ENCODE measurements at places on chromosomes 2 and 18.

GRCh38 chr2:113268621-113269360 is 9.9 kb downstream of the PAX8 start:
- no peak for DNase-seq

- DNase-seq, result no peak
Observed at GRCh38 chr18:8882632-8883408, 177.5 kb downstream of the MTCL1 start.

DNA sequence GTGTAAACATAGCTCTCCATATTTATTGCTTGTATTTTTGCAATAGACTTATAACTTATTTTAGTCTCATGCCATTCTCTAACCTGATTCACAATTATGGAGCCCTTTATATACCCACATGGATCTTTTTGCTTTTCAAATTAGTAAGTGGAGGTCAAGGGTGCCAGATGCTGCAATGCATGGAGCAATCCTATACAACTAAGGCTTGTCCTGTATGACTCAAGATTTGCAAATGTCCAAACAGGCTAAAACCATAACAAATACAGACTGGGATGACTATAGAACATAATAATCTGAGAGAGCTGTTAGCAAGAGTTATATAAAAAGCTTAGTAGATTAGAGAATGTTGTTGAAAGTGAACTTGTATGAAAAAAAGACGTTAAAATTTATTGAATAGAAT is 690.4 kb upstream of the NRXN1 start:
- DNase-seq, result no peak

DNA sequence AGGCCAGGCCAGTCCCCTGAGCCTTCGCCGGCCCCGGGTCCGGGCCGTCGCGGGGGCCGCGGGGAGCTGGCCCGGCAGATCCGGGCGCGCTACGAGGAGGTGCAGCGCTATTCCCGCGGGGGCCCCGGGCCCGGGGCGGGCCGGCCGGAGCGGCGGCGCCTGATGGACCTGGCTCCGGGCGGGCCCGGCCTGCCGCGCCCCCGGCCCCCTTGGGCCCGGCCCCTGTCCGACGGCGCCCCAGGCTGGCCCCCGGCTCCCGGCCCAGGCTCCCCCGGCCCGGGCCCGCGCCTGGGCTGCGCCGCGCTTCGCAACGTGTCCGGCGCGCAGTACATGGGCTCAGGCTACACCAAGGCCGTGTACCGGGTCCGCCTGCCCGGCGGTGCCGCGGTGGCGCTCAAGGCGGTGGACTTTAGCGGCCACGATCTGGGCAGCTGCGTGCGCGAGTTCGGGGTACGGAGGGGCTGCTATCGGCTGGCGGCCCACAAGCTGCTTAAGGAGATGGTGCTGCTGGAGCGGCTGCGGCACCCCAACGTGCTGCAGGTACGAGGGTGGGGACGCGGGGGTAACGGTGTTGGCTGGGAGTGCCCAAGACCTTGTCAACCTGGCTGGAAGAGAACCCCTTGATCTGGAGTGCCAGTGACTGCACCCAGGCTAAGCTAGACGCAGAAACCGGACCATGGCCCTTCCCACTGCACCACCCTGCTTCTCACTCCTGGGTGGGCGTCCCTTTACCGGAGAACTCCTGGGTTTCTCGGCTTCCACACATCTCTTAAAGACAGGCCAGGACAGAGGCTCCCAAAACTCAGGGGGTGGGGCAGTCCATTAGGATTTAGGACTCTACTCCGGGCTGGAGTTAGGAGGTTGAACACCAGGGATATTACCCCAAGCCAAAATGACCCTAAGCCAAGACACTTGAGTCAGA is 739 bp downstream of the PKDCC start:
- DNase-seq, result no peak

DNA sequence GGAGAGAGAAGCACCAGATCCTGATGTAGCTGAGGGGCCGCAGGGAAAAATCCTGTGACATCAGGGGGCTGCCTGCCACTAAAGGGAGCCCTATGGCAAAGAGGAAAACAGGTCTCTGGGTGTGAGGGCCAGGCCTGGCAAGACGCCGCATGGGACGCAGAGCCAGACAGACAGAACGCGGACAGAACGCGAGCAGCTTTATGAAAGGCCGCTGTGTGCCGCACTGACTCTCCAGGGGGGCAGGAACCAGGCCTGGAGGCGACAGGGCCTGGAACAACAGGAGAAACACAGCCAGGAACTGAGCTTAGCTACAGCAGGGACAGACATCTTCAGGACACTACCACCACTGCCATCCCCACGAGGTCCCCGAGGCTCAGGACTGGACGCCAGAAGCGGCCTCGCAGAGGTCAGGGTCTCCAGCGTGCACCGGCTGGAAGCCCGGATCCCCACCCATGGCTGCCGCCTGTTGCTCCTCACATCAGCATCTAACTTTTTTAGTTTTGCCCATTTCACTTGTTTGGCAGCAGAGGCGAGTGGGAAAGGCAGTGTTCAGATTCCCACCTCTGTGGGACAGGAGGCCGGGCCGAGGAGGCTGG is 131.6 kb downstream of the VAPA start:
- no peak for DNase-seq

DNA sequence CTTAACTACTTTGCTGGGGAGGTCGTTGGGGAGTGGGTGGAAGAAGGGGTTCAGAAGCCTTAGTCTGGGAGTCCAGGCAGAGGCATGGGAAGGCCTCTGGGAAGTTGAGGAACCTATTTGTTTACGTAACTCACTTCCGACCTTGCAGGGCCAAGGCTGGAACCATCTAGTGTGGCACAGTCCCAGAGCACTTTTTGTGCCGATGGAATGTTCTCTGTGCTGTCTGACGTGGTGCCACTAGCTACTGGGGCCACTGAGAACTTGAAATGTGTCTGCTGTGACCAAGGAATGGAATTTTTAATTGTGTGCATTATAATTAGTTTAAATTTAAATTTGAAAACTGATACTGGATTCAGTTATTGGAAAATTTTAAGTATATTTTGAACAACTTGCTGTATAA is 139.7 kb downstream of the FAM161A start:
- no peak for DNase-seq

DNA sequence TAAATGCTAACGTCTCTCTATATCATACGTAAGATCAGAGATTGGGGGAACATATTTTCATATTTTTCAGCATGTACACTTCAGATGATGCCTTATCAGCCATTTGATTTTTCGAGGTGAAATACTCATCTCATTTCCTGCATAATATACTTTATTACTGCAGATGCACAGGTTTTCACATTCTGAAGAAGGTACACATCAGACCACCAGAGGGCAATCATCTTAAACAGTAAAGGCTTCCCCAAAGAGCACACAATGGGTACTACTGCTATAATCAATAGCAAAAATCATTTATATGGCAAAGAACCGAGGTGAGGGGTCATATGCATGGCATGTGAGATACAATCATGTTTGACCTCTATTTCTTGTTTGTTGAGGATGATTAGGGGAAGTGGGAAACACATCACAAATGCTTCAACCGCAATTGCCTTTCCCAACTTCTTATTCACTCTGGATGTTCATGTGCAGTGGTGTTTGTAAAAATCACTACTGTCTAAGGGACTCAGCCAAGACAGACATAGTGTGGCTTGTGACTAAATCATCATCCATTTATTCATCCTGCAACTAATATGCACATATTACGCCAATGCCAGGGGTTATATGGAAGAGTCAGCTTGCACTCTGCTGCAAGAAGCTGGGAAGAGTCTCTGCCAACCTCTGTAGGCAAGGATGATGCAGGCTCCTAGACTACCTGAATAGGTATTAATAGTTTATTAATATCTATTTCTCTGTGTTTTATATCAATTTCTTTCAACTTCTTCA is 118.7 kb downstream of the EPB41L3 start:
- DNase-seq, result peak; percentile 35

- DNase-seq, result no peak
Observed at GRCh38 chr2:76316691-76317090, 606.0 kb upstream of the GCFC2 start.

DNA sequence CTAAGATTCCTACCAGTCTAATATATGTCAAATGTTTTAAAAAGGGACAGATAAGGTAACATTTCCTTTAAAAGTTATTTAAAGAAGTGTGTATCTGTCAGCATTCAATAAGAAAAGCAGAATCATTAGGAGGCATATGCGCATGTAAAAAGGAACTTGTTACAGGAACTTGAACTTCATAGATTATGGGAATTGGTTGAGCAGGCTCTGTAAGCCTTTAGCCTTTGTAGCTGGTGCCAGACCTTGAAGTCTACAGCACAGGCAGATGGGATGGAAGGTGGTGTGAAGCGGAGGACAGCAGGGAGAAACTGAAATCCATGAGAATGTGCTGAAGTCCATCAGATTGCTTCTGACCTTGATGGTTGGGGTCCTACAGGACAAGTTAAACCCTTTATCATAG is 138.3 kb upstream of the ST6GAL2 start:
- DNase-seq, result no peak

- peak; percentile 81 for DNase-seq
Observed at GRCh38 chr2:101419096-101419663, 31.9 kb upstream of the CREG2 start.

- no peak for DNase-seq
Observed at GRCh38 chr2:189298038-189298437, 118.5 kb upstream of the COL5A2 start.

DNA sequence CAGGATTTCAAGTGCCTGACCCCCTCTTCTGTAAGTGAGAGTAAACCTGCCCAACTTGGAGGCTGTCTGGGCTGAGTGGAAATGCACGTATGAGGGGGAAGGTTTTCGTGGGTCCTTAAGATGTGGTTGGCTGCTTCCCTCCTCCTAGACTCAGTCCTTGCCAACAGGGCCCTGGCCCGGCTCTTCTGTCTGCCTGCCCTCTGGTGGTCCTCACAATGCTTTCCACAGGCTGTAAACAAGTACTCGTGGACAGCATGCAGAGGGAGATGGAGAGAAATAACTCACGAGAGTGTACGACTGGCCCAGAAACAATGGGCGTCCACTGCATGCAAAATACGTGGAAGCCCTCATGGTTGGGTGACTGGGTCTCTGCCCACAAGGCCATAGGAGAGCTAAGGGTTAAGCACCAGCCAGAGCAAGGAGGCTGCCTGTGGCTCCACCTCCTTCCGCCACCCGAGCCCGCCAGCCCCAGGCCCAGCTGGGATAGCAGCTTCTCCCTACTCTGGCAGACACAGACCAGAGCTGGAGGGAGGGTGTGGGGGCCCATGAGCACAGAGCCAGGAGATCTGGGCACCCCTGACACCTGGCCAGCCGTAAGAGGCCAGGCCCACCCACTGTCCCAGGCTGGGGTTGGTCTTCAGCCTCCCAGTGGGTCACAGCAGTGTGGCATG is 17.0 kb upstream of the ARHGEF4 start:
- DNase-seq, result peak; percentile 36

DNA sequence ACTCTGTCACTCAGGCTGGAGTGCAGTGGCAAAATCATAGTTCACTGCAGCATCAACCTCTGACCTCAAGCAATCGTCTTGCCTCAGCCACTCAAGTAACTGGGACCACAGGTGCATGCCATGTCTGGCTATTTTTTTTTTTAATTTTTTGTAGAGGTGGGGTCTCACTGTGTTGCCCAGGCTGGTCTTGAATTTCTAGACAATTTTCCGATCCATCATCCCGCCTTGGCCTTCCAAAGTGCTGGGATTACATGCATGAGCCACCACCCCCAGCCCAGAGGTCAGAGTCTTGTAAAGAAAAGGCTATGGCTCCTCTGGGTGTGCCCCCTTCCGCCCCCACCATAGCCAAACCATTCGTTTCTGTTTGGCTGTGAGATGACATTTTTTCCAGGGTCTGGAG is 13.1 kb upstream of the TMBIM1 start:
- no peak for DNase-seq

DNA sequence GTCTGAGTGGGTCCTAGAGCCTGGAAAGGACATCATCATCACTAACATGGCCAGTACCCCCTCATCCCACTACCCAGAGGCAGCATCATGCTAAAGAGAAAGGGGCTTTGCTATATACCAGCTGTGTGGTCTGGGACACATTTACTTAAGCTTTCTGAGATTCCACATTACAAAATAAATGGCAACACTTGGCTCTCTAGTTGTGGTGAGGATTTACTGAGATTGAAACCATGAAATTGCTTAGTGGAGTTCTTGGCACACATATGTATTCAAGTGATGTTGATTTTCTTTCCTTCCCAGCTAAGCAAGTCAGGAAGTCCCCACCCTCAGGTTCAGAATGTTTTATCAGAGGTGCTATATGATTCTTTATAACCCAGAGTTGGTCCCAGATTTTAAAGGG is 362.0 kb downstream of the CLIP4 start:
- DNase-seq, result no peak

DNA sequence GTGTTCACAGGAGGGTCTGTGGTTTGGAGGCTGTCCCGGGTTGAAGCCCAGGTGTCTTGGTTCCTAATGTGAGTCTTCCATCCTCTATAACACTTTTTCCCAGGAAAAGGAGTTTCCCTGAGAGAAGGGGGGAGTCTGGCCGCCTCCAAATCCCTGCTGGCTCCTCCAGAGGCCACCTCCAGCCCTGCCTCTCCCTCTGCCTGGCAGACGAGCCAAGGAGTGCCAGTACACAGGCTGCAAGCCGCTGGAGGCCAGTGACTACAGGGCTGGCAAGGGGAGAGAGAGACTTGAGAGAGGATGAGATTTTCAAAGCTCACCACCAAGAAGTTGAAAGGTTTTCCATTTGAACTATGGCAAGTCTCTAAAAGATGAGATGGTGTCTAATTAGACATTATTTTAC is 154.2 kb upstream of the ID2 start:
- no peak for DNase-seq

DNA sequence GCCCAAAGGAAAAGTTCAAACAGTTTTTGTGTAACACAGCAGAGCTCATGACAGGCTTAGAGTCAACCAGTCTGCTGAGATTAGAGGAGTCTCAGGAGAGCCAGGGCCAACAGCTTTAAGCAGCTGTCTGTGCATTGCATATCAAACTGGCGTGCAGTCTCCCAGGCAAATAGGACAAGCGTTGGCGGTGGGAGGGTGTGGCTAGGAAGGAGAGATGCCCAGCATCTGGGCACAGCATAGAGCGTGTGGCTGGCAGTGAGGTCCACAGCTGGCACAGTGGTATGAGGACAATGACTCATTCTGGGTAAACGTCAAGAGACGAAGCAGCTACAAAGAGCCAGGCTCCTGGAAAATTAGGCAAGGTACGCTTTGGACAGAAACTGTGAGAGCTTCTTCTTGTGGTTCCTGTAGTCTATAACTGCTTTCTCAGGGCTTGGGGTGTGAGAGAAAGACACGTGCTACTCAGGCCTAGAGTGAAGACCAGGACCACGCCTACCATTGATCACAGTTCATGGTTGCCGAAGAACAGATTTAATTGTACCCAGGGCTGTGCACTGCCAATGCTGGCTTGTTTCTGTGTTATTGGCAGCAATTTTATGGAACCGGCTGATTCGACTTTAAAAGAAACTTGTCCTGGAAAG is 14.8 kb downstream of the ZAP70 start:
- DNase-seq, result peak; percentile 42

- DNase-seq, result no peak
Observed at GRCh38 chr2:25831746-25832449, 46.4 kb downstream of the ASXL2 start.

GRCh38 chr18:23887493-23887892 is 127.1 kb upstream of the TTC39C start:
- DNase-seq, result no peak

DNA sequence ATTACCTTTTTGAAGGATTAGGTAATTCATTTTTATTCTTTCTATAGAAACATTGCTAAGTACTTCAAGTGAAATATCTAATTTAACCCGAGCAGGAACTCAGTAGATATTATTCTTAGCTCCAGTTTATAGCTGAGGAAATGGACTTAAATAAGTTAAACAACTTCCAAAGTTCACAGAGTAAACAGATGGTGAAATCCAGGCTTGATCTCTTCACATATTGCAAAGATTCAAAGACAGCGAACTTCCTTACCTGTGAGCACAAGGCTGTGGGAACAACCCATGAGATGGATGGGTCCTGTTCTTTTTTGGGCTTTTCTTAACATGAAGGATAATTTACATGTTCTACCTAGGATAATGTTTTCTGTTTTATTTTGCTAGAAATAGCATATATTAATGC is 439.0 kb downstream of the IRS1 start:
- no peak for DNase-seq

Data from muscle of back (tissue), 13 donors.